Trophoblast cell (in vitro differentiated cells and primary cell): ENCODE measurements at places on chromosomes 1 and 21.
A peak's percentile ranks its signal among the peaks of the same experiment; 100 is the strongest.

DNA sequence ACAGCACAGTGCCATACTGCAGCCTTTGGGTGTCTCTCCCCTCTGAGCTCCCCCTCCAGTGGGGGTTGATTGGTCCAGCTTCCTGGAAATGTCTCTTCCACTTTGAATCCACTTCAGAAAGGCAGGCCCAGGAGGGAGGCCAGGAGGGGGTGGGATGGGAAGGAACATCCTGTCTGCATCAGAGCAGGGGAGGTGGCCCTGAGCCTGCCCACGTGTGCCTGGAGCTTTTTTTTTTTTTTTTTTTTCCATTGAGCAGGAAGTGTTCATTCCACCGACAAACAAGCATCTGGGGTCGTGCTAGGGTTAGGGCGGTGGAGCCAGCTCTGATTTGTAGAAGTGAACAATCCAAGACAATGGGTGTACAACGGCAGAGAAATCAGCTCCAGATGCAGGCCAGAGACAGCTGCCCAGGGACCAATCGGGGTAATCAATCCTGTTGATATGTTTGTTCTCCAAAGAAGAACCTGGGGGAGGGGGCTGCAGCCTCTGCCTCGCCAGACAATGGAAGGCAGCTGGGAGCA is 93.3 kb downstream of the SSBP3 start:
- no peak for DNase-seq

- no peak for DNase-seq
Observed at GRCh38 chr1:217946511-217946910, 315.4 kb downstream of the SPATA17 start.

DNA sequence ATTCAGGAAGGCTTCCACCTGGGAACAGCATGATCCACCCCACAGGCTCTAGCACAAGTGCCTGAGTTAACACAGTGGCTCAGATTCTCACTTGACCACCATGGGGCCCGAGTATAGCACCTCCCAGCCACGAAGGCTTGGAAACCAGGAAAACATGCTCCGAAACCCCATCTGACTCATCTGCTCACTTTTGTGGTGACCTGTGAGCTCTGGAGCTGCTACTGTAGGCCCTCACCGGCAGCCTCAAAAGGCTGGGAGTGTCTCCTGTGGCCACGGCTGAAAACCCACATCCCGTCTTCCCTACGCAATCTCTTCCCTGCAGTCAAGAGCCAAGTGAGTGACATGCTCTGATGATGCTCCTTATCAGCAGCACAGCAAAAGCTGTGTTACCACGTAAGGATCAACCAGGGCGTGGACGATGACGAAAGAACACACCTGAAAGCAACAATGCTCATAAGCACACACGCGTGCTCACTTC is 81.4 kb downstream of the TGFBR3 start:
- DNase-seq: peak; percentile 85

DNA sequence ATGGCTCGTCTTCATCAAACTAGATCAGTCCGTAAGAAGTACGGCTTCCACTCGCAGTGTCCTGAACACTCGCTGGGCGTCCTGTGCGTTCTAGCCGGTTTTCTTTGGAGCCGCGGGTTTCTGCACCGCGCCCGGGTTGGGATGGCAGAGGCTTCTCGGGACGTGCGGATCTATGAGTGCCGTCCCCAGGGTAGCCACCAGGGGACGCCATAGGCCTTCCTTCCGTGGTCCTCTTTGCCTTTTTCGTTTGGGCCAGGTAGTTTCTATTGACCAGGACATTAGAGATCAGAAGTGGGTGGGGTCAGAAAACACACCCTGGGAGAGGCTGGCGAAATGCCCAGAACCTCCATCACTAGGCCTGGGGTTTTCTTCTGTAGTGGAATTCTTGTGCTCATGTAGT is 273.8 kb downstream of the FAM72C start:
- DNase-seq: no peak

- no peak for DNase-seq
Observed at GRCh38 chr1:9900142-9901043, 9.7 kb downstream of the CTNNBIP1 start.

GRCh38 chr1:201916649-201917249 is 28.1 kb downstream of the SHISA4 start:
- peak; percentile 81 for DNase-seq

GRCh38 chr1:227929751-227930472 is 17.8 kb downstream of the WNT9A start:
- DNase-seq: no peak

GRCh38 chr1:209051570-209051969 is 531.9 kb upstream of the CAMK1G start:
- no peak for DNase-seq

DNA sequence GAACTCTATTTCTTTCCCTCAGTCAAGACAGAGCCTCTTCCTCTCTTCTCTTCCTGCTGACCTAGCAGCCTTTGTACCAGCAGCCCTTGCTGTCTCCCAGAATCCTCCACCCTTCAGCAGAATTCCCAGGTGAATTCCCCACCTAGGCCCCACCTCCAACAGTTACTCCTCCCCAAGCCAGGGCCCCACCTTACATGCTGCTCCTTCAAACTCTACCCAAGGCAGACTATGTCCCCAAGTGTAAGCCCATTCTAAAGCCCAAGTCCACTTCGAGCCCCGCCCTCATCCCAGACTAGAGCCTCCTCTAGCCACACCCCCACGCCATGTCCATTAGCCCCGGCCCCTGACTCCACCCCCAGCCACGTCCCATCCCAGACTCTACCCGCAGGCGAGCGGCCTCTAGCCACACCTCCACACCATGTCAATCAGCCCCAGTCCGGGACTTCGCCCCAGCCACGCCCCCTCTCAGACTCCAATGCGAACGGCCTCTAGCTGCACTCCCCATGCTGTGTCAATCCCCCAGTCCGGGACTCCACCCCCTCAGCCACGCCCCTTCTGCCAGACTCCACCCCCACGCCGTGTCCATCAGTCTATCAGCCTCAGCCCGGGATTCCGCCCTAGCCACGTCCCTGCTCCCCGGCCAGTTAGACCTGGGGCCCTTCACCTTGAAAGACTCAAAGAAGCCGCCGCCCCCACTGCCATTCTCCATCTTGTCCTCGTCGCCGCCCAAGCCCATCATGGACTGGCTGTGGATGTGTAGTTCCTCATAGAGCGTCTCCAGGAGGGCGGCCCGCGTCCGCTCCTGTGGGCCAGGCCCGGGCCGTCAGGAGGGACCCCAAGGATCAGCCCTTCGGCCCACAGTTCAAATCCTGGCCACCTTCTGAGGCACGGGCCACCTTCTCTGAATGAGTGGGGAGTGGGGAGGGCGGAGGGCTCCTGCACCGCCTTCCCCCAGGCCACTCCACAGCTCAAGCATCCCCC is 61.3 kb downstream of the RAP1GAP start:
- DNase-seq: peak; percentile 97

DNA sequence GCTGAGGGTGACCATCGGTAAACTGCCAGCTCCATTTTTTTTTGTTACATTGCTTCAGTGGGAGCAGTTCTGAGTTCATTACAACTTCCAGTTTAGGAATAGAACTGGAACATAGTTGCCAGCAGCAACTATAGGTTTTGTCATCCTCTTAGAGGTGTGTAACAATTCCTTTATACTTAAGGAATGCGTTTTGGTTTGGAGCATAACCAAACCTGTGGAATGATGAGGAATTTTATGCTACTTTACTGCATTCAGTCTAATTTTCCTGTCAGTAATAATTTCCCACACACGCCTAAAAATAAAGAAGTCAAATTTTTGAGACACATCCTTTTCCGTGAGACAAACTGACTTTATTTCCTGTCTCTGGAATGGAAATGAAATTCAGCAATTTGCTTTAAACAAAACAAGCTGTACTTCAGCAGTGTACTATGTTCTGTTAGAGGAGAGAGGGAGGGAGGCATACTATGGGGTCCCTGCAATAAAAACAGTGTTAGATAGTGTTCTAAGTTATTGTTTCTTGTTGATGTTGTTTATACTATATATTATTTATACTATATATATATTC is 4.8 kb upstream of the AMPD1 start:
- no peak for DNase-seq

GRCh38 chr1:58318157-58319005 is 228.1 kb downstream of the OMA1 start:
- DNase-seq: no peak

GRCh38 chr1:88777604-88778149 is 93.6 kb downstream of the PKN2 start:
- DNase-seq: no peak

- no peak for DNase-seq
Observed at GRCh38 chr1:3787745-3788605, 8.3 kb downstream of the LRRC47 start.

- DNase-seq: no peak
Observed at GRCh38 chr1:30256911-30257310, 466.5 kb downstream of the MATN1 start.

DNA sequence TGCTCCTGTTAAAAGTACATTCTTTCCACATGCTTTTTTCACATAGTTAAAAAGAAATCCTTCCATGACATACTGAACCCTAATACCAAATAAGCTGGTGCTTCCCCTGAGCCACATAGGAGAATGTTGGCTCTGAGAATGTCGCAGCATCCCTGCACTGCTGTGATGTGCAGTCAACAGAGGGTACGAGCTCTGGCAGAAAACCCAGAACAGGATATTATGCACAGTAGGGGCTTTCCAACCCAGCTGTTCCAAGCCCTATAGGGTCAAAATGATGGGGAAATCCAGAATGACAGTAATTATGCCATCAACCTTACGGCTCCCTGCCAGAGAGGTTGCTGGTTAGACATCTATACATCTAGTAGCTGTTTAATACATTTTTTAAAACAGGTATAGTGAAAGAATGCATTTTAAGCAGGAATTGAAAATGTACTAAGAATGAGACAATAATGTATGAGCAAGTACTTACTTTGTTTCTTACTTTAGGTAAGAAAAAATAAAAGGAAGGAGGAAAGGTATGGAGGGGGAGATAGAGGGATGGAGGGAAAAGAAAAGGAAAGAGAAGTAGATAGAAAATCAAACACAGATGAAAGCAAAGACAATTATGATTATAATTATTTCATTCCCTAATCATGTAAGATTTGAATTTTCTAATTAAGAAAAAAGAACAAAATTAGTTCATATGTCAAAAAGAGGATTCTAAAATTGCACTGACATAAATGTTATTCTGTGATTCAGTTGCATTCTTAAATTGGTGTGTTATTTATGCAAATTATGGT is 126.0 kb downstream of the NR5A2 start:
- DNase-seq: no peak

GRCh38 chr1:213231795-213232231 is 180.8 kb downstream of the RPS6KC1 start:
- DNase-seq: no peak

DNA sequence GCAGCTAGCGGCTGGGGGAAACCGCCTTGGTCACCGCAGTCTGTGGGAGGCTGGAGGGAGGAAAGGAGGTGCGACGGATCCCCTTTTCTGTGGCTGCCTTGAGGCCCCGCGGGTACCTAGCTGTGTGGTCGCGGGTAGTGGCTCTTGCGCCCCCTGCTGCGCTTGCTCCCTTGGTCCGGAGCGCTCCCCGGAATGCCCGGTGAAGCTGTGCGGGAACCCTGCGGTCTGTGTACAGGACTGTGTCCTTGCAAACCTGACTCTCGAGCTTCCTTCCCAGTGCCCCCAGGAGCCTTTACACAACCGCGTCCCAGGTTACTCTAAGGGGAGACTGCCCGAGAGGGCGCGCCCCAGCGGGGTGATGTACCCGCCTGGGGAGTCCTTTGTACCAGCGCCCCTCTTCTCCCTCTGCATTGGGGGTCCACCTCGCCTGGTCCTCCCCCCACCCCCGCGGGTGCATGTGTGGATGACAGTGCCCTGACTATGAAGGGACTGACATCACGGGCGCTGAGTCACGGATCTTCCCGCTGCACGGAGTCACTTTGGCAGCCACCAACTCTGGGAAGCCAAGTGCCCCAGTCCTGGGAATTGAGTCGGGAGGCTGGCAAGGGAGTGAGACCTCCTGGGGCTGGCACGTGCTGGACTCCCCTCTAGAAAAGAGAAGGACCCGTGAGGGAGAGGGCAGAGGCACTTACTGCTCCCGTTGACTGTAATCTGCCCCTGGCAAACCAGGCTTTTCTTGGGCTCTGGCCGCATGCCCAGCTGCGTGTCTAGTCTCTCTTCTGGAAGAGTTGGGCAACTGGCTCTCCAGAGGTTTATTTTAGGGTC is 816 bp downstream of the IL6R start:
- DNase-seq: peak; percentile 80

- DNase-seq: peak; percentile 11
Observed at GRCh38 chr1:171457412-171457811, 27.9 kb upstream of the PRRC2C start.

DNA sequence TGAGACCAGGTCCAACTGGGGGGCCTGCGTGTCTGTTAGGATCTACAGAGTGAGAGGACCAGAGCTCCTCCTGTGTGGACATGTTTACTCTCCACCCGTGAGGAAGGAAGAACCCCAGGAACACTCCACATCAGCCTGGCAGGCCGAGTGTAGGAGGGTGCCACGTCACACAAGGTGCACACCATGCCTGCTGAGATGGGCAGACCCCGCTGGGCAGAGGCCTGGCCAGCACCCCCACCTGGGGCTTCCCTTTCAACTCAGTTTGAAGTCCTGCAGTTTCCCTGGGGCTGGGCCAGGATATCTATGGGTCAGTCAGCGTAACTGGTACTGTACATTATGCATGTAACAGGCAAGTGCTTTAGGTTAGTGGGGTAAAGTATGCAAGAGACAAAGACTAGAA is 30.1 kb upstream of the PCBP3 start:
- DNase-seq: no peak
